ENCODE measurements at places on chromosomes 1 and 21.

- no peak for DNase-seq
These were observed 37.1 kb upstream of the ANGPTL7 start for GRCh38 chr1:11151826-11152612.

- DNase-seq = no peak
These were observed 10.4 kb upstream of the TMEM9 start for GRCh38 chr1:201164645-201165044.

DNA sequence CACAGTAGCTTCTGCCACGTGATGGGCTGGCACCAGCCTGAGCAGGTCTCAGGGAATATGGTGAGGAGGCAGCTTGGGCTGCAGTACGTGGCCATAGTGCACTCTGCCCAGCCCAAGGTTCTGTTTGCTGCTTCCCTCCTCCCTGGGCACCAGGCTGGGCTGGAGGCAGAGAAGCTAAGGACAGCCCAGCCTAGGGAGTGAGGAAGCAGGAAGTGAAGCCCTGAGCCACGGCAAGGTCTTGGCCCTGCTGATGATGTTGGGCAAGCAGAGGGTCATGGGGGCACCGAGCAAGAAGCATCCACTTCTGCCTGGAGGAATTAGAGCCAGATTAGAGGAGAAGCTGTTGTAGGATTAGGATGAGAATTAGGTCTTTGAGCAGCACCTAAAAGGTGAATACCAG lies 326.7 kb upstream of the VAMP3 start:
- DNase-seq = no peak

- no peak for DNase-seq
These were observed 88.5 kb upstream of the DAB1 start for GRCh38 chr1:57512386-57512785.

DNA sequence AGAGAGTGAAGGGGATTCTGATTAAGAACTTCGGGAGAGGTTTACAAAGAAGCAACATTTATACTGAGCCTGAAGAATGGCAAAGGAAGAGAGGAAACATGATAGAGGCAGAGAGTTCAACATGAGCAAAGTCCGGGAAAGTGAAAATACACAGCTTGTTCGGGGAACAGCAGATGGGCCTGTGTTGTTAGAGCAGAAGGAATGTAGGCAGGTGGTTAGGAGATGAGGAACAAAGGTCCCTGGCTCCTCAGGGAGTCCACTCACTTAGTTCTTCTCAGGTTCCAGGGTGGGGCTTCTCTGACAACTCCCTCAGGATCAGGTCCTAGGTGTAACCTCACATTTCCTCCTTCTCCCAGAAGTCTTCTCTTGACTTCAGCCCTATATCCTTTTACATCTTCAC lies 5.1 kb upstream of the ZNF326 start:
- no peak for DNase-seq

- DNase-seq = no peak
These were observed 126.1 kb downstream of the CD247 start for GRCh38 chr1:167392200-167392696.

DNA sequence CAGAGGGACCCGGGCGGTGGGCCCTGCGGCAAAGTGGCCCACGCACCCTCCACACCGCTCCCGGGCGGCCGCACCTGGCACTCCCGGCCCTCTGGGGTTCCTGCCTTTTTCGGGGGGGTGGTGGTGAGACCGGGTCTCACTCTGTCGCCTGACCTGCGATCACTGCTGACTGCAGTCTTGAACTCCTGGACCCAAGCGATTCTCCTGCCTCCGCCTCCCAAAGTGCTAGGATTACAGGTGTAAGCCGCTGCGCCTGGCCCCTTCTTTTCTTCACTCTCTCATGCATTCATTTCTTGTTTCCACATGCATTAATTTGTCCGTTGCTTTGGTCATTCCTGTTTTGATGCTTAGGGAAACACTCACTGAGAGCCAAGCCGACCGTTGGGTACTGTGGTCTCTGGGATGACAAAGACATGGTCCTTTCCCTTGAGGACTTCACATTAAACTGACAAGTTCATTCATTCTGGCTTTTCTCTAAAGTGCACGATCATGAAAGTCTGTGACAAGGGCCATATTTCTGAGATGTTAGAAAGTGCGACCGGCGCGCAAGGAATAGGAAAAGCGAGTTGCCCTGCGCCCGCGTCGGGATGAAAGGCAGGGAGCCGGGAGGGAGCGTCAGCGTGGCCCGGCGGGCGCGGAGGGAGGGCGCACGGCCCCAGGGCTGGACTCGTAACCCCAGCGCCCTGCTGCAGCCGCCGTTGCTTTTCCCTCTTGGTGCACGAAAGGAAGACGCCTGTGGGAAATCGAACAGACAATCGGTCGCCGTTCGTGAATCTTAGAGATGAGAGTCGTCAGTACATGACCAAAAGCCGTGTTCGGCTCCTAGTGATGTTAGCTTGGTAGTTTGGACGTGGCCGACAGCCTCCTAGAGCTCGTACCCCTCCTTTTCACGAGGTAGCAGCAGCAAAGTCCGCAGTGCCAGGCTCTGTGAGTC lies 1.0 kb upstream of the MCOLN2 start:
- DNase-seq = peak; percentile 64

GRCh38 chr1:219580009-219580676 lies 32.8 kb downstream of the ZC3H11B start:
- no peak for DNase-seq

DNA sequence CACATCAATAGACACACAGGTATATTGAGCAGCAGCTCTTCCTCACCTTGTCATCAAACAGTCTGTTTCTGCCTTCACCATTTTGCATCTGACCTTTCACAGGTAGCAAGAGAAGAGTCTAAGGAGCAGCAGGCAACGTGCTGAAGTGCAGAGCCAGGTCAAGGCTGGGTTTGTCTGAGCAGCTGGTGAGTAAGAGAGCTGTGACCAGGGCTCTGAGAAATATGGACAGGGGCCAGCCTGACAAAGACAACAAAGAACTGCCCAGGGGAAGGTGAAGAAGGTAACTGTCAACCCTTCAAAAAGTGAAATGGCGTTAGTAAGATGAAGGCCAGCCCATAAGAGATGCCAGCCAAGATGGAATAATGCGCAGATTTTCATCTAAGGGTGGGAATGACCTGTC lies 58.9 kb upstream of the LRRC8D start:
- DNase-seq = no peak

DNA sequence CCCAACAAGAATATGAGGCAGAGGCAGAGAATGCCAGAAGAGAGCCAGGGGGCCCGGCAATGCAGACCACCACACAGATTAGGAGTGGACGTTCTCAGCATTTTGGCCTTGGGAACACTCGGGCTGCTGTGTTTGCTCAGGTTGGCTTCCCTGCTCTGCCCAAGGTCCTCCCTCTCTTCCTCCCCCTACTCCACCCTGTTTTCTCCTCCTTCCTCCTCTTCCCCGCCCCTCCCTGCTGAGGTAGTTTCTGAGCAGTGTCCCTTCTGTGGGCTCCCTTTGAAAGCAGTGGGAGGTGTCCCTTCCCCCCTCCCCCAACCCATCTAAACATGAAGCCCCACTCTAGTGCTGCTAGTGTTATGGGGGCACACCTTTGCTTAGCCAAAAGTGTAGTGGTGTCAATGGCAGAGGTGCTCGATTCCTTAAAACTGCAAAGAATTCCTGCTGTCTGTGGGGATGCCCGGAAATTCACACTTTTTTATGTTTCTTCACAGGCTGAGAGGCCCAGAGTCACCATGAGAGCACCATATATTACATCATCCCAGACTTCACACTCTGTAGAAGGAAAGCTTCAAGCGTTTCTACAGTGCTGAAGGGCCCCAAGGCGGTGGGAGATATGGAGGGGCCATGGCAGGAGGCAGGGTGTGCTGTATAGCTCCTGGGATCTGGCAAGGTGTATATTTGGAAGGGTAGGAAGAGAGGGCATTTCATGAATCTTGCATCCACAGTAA lies at the start of gene HHIPL2:
Gene HHIPL2 (minus strand): TSS at position 161 of the 728 bp plus-strand sequence. CDS start 60 bp downstream, at position 101.
- no peak for DNase-seq

GRCh38 chr1:240797050-240797449 lies 185.1 kb upstream of the GREM2 start:
- DNase-seq = no peak

- no peak for DNase-seq
These were observed 9.5 kb downstream of the EYA3 start for GRCh38 chr1:28078680-28079626.

DNA sequence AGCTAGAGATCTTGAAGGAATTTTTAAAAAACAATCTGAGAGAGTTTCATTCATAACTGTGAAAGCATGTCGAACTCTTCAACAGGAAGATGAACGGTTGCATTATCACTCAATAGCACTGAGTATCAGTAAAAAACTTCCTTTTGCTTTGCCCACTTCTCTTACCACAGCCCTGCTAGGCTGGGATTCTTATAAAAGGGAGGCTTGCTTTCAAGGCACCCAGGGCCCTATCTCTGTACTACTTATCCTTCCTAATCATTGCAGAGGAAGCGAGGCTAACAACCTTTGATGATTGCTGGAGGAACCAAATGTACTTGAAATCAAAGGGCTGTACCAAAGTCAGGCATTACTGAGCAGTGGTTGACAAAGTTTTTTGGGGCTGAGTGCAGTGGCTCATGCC lies 71.2 kb downstream of the SNRPE start:
- no peak for DNase-seq

GRCh38 chr1:51326839-51327238 lies 3.5 kb downstream of the TTC39A start:
- no peak for DNase-seq

DNA sequence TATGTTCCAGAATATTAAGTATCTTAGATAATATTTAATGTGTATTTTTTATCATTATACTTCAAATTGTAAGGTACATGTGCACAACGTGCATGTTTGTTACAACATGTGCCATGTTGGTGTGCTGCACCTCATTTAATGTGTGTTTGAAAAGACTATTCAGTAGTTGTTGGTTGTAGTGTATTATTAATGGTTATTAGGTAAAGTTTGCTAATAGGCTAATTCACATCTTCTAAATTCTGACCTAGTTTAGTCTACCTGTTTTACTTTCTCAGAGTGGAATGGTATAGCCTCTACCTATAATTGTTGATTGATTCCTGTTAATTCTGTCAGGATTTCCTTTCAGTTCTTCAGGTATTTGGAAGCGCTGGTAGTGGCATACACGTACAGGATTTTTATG lies 153.0 kb downstream of the NCAM2 start:
- no peak for DNase-seq

- no peak for DNase-seq
These were observed 27.7 kb downstream of the PTAFR start for GRCh38 chr1:28148880-28149195.

DNA sequence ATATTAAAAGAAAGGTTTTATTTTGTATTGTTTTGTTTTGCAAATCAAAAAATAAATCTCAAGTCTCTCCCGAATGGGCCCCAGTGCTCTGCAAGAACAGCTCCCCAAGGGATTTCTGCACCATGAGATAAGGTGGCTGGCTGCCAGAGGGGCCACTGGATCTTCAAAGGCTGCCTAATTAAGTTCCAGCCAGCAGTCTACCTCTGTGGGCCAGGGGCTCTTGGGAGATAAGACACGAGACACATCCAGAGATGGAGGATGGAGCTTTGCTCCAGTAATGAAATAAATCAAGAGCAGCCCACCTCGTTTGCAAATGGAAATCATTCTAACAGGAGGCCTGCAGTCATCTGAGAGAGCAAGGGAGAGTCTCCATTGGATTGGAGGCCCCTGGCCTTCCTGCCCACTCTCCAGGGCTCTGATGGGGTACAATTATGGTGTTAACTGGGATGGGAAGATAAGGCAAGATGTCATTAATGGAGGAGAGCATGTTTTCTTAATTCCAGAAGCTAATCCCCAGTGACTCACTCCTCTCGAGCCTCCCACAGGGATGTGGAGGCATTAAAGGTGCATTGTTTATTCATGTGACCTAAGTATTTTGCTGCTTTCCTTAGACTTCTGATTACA lies 155.2 kb upstream of the KAZN start:
- DNase-seq = peak; percentile 7

DNA sequence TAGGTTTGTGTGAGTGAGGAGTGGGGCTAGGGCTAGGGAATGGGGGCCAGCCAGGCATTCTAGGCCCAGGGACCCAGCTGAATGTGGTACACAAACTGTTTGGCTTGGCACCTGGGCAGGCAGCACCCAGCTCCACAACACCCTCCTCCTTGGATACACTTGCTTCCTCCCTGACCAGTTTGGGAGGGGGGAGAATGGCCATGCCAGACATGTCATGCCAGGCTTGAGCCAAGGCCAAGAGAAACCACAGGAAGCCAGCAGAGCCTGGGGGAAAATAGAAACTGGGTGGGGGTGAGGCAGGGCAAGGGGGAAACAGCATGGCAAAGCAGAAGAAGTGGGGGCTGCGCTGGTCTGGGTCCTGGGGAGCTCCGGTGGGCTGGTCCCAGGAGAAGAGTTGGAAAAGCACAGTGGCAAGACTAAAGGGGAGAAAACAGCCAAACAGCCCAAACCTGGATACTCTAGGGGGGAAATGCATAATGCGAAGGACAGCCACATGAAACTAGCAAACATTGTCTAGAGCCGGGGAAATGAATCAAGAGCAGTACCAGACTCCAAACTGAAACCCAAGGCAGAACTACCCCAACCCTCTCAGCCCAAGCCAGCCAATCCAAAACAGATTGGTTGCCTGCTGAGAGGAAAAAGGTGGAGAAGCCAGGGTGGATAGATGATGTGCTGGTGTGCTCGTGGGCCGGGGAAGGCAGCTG lies 47.9 kb downstream of the LGR6 start:
- DNase-seq = no peak

- DNase-seq = peak; percentile 39
These were observed 125.3 kb upstream of the CACYBP start for GRCh38 chr1:174874331-174875053.

DNA sequence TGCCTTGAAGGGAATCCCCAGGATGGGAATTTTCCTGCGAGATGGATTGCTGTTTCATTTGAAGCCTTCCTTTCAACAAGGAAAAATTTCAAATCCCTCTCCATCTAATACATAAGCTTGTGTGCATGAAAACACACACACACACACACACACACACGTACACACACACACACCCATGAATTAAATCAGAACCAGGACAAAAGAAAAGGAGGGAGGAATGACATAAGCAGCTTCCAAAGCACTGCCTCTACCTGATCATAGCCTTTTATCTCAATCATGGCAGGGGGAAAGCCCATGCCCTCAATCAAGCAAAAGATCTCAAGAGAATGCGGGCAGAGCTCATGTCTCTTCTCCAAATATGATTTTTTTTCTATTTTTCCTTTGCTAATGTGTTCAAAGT lies 139.7 kb downstream of the SLC44A5 start:
- DNase-seq = no peak

- no peak for DNase-seq
These were observed 256.2 kb downstream of the DISC1 start for GRCh38 chr1:231882790-231883189.

GRCh38 chr1:33122483-33123178 lies 41.7 kb downstream of the AZIN2 start:
- DNase-seq = no peak

DNA sequence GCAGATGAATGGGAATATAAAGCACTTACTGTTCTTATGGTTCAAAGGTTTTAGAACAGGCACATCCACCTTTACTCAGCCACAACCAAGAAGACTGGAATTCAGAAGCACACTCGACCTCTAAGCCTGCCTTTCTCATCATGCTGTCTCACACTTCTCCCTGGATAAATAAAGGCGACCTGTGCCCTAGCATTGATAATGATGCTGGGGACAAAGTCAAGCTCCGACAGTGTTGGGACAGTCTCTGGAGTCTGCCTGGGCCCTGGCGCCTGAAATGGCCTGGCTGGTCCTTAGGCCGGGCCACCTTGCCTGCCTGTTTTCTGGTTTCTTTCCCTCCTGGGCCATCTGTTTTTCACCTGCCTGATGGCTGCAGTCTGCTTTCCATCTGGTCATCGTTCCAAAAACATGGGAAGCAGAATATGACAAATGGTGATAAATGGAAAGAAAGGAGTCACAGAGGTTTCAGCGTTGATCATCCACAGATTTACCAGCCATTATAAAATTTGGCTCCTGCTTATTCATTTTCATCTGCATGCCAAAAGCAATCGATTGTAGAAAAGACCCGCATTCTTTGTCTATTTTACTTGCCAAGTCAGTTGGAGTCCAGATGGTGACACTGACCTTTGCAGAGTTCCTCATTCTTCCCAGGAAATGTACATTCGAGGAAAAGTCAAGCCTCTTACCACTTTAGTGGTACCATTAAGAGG lies 91.2 kb upstream of the KCNJ15 start:
- no peak for DNase-seq

Data from neural progenitor cell (in vitro differentiated cells).